ENCODE measurements at places on chromosomes 3 and 15. TPM values are rescaled to one million over a fixed set of nuclear protein-coding genes. Genes with fewer than 3 reads are reported as not detected.

IL17RB gene
- not detected for total RNA-seq

ST3GAL6 gene
- not detected for total RNA-seq

HIGD2B gene
- 0.27 TPM for total RNA-seq

TMEM108 gene
- total RNA-seq: not detected

ITIH1 gene
- not detected for total RNA-seq

ZNF621 gene
- 19.1 TPM for total RNA-seq

SH2D7 gene
- not detected for total RNA-seq

KPNA1 gene
- 46.6 TPM for total RNA-seq

RLBP1 gene
- not detected for total RNA-seq

CPNE9 gene
- total RNA-seq: not detected

CSPG5 gene
- total RNA-seq: 0.54 TPM

DNA sequence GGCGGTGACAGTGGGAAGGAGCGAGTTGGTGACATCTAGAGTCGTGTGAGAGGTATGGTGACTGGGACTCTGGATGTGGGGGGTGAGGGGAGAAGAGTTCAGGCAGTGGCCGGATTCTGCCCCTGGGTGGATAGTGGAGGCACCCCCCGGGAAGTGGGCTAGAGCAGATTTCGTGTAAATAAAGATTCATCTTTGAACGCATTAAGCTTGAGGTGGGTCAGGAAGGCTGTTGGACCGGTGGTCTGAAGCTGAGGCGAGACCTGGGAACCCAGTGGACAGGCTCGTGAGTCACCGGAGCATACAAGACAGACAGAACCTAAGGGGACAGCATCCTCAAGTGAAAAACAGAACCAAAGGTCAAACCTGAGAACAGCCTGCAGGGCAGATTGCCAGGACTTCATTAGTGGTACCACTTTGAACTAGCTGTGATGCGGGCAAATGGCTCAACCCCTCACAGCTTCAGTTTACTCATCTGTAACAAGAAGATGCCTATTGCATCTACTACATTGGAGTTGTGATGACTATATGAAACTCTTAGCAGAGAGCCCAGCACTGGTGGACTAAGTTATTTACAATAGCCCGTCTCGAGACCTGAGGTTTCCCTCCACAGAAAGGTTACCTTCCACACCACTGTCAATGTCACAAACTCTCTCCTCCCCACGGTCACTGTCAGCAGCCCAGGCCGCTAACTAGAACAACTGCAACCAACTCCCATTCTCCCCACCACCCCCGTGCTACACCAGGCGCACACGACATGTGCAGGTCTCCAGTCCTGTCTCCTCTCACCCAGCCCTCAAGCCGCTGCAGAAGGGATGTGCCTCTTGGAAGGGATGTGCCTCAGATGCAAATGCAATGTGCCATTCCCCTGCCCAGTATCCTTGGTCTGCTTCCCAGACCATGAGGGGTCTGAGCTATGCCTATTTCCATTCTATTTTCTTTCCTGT lies 901 bp upstream of the CLN6 start:
- peak overlapping the region; percentile 87 for H3K27ac ChIP-seq
- H3K4me1 ChIP-seq: peaks cover 29% of the 10 kb centered on the region
- peaks cover 18% of the 10 kb centered on the region for H3K36me3 ChIP-seq

DNA sequence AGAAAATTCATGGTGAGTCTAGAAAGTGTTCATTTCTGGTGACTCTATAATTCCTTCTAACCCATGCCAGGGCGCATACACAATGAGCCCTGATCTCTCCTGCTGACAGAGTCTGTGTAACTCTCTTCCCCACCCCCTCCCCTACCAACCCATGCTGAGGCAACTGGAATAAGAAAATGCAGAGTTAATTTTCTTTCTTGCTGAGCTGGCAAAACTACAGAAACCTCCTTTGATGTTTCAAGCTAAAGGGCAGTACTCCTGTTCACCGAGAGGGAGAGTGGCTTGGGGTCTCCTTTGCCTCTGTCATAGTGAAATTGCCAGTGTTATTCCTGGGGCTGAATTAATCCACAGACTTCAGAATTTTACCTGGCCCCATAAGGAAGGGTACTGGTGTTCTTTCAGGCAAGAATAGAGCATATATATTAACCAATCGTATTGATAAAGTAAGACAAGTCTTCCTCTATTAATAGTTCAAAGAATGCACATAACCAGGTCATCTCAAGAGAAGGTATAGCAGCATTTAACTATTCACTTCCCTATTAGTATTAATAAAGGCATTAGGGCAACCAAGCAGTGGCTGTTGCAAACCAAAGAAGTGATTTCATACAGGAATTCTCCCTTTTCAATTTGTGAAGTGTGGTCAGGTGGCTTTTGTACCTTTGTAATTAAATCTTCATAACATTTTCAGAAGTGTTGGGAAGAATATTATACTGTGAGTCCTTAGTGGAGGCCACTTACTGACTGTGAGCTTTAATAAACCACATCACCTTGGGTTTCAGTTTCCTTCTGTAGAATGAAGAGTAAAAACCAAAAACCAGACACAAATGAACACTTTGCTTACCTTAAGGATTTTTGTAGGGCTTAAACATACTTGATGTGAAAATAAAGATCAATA lies 4.1 kb downstream of the GAP43 start:
- H3K36me3 ChIP-seq: no peaks in the 10 kb centered on the region
- no peak overlapping the region for H3K4me3 ChIP-seq
- H3K4me1 ChIP-seq: peaks cover 8% of the 10 kb centered on the region

GRCh38 chr3:38731522-38731921 lies 82.0 kb upstream of the SCN5A start:
- H3K27me3 ChIP-seq: peaks cover 5% of the 10 kb centered on the region
- no peak overlapping the region for H3K27ac ChIP-seq
- H3K36me3 ChIP-seq: no peaks in the 10 kb centered on the region
- DNase-seq: no peak
- H3K4me3 ChIP-seq: no peak overlapping the region

DNA sequence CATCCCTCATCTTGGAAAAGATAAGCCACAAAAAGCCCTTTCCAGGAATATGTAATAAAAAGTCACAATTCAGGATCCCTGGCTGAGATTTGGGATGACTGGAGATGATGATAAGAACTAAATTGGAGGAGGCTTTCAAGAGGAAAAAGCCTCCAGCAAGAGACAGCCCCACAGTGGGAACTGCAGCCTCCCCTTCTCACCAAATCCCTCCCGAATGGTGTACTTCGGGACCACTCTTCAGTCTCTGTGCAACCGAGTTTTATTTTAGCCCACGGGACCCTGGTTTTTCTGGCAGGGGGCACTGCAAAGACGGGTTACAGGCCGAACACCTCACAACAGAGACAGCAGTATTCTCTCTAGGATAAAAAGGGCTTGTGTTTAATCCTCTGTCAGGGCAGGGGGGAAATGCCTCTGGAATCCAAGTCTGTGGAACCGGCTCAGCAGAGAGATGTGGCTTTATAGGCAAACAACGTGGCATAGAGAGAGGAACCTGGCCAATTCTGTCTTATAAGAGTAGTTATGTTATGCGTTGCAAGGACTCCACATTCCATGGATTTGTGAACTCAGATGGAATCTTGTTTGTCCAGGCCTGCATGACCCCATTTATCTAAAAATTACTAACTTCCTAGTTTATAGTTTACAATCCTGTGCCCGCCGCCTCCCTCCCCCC lies 1.2 kb upstream of the LMCD1 start:
- H3K4me1 ChIP-seq: peaks cover 10% of the 10 kb centered on the region
- peaks cover 14% of the 10 kb centered on the region for H3K27me3 ChIP-seq
- H3K27ac ChIP-seq: no peak overlapping the region
- DNase-seq: no peak
- H3K4me3 ChIP-seq: no peak overlapping the region
- no peaks in the 10 kb centered on the region for H3K36me3 ChIP-seq

GRCh38 chr15:70435872-70436271 lies 327.5 kb downstream of the UACA start:
- H3K27ac ChIP-seq: peak overlapping the region; percentile 0
- no peak for DNase-seq
- H3K4me3 ChIP-seq: no peak overlapping the region
- H3K36me3 ChIP-seq: no peaks in the 10 kb centered on the region
- H3K4me1 ChIP-seq: peaks cover 21% of the 10 kb centered on the region
- peaks cover 2% of the 10 kb centered on the region for H3K27me3 ChIP-seq

- H3K4me3 ChIP-seq: no peak overlapping the region
- no peak for DNase-seq
- H3K4me1 ChIP-seq: peaks cover 12% of the 10 kb centered on the region
- H3K27me3 ChIP-seq: no peaks in the 10 kb centered on the region
- H3K36me3 ChIP-seq: peaks cover 12% of the 10 kb centered on the region
Observed at GRCh38 chr3:43461345-43461744, 160.5 kb downstream of the ANO10 start.

DNA sequence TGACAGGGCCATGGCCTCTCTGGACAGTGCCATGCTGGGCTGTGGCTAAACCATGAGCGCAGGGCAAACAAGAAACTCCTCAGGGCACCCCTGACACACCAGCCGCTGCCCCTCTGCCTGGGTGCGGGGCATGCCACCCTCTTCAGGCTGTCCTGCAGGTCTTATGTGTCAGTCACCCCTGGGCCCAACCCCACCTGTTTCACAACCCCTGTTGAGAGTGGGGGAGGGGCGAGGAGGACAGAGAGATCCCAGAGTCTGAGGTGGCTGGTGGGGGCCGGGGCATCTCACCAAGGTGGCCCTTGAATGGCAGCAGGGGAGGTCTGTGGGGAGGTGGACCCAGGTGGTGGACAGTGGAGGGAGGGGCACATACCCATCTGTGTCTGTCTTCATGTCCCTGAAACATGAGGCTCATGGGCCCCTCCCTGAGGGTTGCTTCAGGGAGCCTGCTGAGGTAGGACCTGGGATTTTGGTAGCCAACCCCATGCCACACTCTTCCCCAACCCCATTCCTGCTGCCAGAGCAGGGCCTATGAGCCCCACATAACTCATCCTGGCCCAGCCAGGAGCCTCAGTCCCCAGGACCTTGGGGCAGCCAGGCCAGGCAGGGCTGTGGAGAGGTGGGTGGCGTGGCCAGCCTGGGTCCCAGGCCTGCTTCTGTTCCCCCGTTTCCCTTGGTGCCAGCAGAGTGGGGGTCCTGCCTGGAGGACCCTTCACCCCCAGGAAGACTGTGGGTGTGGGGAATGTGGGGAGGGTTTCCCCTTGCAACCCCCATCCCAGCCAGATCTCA lies 1.7 kb upstream of the STAB1 start:
- no peak for DNase-seq
- no peak overlapping the region for H3K27ac ChIP-seq
- H3K36me3 ChIP-seq: peaks cover 8% of the 10 kb centered on the region
- H3K27me3 ChIP-seq: no peaks in the 10 kb centered on the region
- no peaks in the 10 kb centered on the region for H3K4me1 ChIP-seq
- no peak overlapping the region for H3K4me3 ChIP-seq

GRCh38 chr3:182795389-182795782 lies 2.1 kb downstream of the ATP11B start:
- H3K4me1 ChIP-seq: peaks cover 33% of the 10 kb centered on the region
- peak overlapping the region; percentile 97 for H3K27ac ChIP-seq
- H3K36me3 ChIP-seq: peaks cover 27% of the 10 kb centered on the region
- H3K4me3 ChIP-seq: peak overlapping the region; percentile 91
- H3K27me3 ChIP-seq: no peaks in the 10 kb centered on the region

GRCh38 chr3:171228240-171228639 lies 201.7 kb upstream of the SLC2A2 start:
- H3K4me3 ChIP-seq: no peak overlapping the region
- DNase-seq: no peak
- H3K27me3 ChIP-seq: no peaks in the 10 kb centered on the region
- H3K4me1 ChIP-seq: peaks cover 62% of the 10 kb centered on the region
- no peak overlapping the region for H3K27ac ChIP-seq
- peaks cover 33% of the 10 kb centered on the region for H3K36me3 ChIP-seq

- DNase-seq: no peak
- H3K27me3 ChIP-seq: peaks cover 4% of the 10 kb centered on the region
- H3K27ac ChIP-seq: no peak overlapping the region
- no peaks in the 10 kb centered on the region for H3K36me3 ChIP-seq
- H3K4me3 ChIP-seq: no peak overlapping the region
Observed at GRCh38 chr3:46389306-46389705, 17.6 kb downstream of the CCR5AS start.

- H3K27ac ChIP-seq: no peak overlapping the region
- no peak overlapping the region for H3K4me3 ChIP-seq
- H3K36me3 ChIP-seq: peaks cover 16% of the 10 kb centered on the region
- H3K4me1 ChIP-seq: peaks cover 3% of the 10 kb centered on the region
- no peak for DNase-seq
- H3K27me3 ChIP-seq: no peaks in the 10 kb centered on the region
Observed at GRCh38 chr15:45670091-45670490, 35.3 kb downstream of the SQOR start.

DNA sequence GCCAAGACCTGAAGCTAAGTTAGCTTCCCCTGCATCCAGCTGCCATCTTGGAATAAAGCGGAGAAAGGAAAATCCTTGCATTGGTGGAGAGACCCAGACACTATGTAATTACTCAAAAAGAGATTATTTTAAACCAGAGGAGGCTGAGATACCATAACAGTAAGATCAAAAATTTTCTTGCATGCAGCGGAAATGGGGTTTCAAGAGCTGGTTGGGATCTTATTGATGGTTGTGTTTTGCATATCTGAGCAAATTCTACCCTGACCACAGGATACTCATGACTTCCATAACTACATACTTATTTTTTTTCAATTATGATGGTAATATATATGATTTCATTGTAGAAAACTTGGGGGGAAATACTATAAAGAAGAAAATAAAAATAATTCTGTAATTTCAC lies 17.5 kb downstream of the TMEM158 start:
- H3K4me3 ChIP-seq: no peak overlapping the region
- no peak overlapping the region for H3K27ac ChIP-seq
- peaks cover 11% of the 10 kb centered on the region for H3K27me3 ChIP-seq

DNA sequence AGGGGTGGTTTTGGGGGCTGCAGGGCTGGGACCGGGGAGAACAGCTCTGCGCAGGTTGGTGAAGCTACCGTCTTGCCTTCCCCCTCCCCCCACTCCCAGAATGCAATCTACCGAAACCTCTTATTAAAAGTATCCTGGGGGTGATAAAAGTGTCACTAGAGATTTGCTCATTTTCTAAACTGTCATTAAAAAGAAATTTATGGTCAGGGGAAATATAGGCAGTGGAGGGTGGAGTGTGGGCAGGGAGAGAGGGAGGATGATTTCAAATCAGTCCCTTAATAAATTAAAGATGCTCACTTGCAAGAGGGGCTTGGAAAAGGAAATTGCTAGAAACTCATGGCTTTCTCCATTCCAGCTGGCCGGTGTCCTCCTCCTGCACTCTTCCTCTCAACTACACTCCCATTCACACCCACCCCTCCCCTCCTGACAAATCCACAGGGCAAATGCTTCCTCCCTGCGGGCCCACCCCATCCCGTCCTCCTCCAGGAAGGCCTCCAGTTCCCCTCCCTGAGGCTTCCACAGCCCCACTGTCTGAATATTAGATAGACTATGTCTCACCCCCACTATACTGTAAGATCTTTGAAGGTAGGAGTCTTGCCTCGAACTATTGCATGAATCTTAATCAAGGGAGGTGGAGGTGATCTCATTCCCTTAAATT lies 83.9 kb downstream of the TLE3 start:
- DNase-seq: no peak
- H3K36me3 ChIP-seq: no peaks in the 10 kb centered on the region

- H3K27ac ChIP-seq: peak overlapping the region; percentile 97
- H3K4me3 ChIP-seq: peak overlapping the region; percentile 87
- no peaks in the 10 kb centered on the region for H3K27me3 ChIP-seq
- peak; percentile 58 for DNase-seq
Observed at GRCh38 chr3:23810343-23811184, 4.8 kb downstream of the UBE2E1 start.

Measured in activated CD8-positive, alpha-beta T cell treated with anti-CD3 and anti-CD28 coated beads for 36 hours (primary cell).